ENCODE measurements at places on chromosomes 2 and 18.

GRCh38 chr18:34976899-34977837, 64.0 kb upstream of the MAPRE2 start:
- no peak for DNase-seq

- DNase-seq, result no peak
Measured at GRCh38 chr2:51013079-51013932, 18.6 kb downstream of the NRXN1 start.

GRCh38 chr2:3637311-3637675, 20.7 kb upstream of the ALLC start:
- no peak for DNase-seq

DNA sequence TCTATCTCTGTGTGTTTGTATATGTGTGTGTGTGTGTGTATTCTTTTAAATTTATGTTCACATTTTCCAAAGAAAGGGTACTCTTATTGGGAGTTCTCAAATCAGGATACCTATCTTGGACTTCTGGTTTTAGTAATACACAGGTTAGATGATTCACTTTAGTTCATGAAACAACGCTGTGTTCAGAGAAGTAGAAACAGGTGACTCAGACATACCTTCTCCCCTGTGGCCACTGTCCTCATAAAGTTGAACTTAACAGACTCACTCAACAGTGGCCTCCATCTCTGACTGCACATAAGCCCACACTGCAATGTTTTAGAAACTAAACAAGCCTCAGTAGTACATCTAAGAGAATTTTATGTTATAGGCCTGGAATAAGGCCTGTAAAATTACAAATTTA, 566.6 kb upstream of the VRK2 start:
- no peak for DNase-seq

GRCh38 chr2:197209246-197209645, 101.3 kb downstream of the ANKRD44 start:
- DNase-seq, result no peak

DNA sequence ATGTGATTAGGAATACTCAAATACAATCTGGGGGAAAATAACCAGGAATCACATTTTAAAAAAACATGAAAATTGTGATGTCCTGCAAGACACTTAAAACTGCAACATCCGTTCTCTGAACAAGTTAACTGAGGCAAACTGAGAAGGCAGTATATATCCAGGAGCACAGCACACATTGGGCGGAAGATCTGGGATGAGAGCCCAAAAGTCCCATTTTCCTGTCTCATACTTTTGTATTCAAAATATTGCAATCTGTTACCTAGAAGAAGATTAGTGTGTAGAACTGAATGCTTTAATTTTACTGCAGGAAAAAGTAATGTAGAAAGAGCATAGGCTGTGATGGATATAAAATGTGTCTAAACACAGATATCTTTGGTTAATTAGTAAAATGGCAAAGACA, 276.8 kb upstream of the FANCL start:
- DNase-seq, result no peak

GRCh38 chr2:236545248-236545658, 24.4 kb upstream of the ACKR3 start:
- DNase-seq, result no peak

DNA sequence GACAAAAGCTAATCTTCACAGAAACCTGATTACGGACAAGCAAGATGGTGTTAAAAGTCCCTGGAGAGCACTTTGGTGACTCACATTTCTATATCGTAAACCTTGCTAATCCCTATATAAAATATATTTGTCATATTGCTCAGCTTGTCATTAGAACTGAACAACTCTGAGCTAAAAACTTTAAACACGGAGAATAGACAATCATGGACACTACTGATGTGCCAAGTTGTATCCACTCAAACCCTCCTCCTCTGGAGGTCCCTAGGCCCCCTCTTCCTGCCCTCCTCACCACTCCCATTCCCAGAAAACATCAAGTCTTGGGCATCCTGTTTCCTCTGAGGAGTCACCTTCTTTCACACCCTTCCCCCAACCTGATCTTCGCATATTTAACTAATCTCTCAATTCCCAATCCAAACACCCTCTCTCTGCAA, 138.7 kb upstream of the PID1 start:
- DNase-seq, result peak; percentile 1

DNA sequence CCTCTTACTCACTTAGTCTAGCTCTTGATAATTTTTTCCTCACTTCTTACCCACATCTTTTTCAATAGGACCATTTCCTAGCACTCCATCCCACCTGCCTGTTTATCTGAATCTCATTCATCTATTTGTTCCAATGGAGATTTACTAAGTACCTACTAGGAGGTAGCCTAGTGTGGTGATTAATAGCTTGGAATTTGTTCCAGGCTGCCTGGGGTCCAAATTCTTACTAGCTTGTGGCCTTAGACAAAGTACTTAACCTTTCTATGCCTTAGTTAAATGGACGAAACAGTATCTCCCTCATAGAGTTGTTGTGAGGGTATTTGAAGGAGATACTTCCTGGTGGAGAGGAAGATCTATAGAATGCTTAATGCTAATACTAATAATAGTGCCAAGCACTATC, 42.9 kb upstream of the SERTAD2 start:
- no peak for DNase-seq

GRCh38 chr18:36533446-36534153, 236.1 kb downstream of the FHOD3 start:
- no peak for DNase-seq

DNA sequence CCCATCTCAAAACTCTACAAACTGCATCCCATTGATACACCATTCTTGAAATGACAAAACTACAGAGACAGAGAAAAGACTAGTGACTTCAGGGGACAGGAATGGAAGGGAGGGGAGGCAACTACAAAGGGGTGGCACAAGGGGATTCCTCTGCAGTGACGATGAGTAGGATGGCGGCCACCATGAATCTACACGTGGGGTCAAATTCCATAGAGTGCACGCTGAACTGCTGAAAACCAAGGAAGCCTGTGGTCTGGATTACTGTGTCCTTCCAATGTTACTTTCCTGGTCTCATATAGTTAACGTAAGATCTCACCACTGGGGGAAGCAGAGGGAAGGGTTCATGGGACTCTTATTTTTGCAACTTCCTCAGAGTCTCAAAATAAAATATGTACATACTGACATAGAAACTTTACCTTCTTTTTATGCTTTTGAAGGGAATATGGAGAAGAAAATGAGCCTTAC, 23.6 kb downstream of the COX7A2L start:
- DNase-seq, result no peak

DNA sequence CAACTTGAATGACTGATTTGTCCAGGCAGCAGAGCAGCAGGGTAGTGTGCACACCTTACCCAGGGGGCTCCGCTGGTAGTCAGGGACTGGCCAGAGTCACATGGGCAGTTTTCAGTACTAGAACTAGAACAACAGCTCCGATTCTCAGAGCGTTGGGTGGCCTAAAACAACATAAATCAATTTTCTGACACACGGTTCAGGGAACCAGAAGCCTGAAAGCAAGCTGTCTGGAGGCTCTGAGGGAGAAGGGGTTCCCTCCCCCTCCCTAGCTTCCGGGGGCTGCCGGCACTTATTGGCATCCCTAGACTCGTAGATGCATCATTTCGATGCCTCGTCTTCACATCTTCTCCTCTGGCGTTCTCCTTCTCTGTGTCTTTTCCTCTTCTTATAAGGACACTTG, 13.4 kb upstream of the ITGB6 start:
- DNase-seq, result no peak

- no peak for DNase-seq
Measured at GRCh38 chr2:30820381-30821055, 13.3 kb upstream of the CAPN13 start.

DNA sequence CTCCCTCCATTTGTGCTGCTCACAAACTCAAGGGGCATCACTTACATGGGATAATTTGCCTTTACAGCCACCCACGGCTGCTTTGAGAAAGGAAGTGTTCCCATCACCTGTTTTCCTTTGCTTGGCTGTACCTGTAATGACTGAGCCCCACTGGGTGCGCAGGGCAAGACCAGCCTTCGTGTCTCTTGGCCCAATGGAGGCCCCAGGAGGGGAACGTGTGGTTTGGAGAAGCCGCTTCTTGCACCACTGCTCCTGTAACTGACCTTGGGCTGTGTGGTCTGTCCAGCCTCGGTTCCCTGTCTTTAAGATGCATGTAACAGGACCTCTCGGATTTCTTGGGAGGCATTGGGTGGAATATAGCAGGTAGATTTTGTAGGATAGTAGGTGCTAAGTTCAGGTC, 41.1 kb downstream of the LDLRAD4 start:
- no peak for DNase-seq

- DNase-seq, result no peak
Measured at GRCh38 chr18:8979258-8979988, 123.1 kb upstream of the NDUFV2 start.

GRCh38 chr2:109275120-109276012, 146.4 kb downstream of the SH3RF3 start:
- DNase-seq, result no peak

GRCh38 chr2:120955427-120955826, 219.8 kb downstream of the GLI2 start:
- DNase-seq, result no peak

DNA sequence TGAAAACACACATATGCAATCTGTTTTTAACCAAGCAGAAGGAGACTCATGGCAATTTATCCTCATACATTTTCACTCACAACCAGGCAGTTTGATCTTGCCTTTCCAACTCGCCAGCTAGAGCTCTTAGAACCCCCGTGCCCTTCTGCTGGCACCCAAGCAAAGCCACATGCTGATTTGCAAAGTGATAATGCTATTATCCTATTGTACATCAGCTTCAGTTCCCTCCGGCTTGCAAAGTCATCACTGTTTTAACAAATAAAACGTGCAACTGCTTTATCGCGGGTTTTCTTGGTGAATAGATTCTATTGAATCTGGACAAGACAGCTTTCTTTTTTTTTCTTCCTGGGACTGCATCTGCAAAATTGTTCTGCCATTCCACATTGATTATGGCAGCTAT, 314.6 kb downstream of the LNPK start:
- DNase-seq, result no peak

DNA sequence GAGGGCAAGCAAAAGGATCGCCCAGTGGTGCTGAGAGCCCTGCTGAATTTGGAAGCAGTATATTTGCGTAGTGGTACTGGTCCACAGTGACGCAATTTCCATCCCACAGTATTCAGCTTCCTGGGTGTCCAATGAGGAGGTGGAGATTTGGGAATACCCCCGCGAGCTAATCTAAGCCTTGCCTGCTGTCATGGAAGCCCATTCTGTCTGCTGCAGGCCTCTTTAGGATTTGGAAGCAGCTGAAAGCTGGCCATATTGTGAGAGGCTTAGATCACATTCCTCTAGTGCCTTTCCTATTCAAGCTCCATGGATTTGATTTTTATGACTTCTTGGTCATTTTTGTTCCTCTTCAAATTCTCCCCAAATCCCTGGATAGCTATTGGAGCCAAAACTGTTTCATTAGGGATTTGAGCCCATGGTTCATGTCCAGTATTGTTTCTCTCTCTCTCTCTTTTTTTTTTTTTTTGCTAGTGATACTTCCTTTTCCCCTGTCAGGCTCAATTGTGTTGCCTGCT, 22.3 kb upstream of the DYNC2LI1 start:
- no peak for DNase-seq

GRCh38 chr2:121085801-121086200, 199.2 kb downstream of the TFCP2L1 start:
- DNase-seq, result no peak

- no peak for DNase-seq
Measured at GRCh38 chr2:58925676-58926081, 684.6 kb upstream of the FANCL start.

GRCh38 chr2:237122214-237122666, 36.6 kb downstream of the COPS8 start:
- DNase-seq, result peak; percentile 72

DNA sequence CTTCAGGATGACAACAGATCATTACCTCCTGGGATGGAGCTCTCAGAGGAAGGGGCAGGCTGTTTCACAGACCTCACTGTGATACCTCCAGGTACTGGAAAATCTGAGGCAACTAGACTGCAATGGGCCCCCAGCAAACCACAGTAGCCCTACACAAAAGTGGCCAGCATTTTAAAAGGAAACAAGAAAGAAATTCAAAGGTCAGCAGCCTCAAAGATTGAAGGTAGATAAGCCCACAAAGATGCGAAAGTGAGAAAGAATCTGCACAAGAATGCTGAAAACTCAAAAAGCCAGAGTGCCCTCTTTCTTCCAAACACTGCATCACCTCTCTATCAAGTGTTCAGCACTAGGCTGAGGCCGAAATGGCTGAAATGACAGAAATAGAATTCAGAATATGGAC, 499.5 kb upstream of the CHAC2 start:
- no peak for DNase-seq

DNA sequence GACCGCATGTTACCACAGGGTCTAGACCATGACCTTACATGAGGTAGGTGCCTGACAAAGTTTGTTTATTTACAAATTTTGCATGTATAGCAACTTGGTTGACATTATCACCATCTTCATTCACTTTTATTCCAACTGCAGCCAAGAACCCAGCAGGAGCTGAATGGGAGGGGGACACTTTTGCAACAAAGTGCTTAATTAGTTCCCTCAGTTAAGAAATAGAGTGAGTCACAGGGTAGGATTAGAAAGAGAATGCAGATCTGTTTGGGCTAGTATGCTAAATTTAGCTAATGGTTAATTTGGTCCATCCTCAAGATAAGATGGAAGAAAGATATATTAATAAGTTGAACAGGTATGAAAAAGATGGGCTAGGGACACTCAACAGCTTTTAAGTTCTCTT, 678.9 kb downstream of the ARHGAP15 start:
- no peak for DNase-seq

DNA sequence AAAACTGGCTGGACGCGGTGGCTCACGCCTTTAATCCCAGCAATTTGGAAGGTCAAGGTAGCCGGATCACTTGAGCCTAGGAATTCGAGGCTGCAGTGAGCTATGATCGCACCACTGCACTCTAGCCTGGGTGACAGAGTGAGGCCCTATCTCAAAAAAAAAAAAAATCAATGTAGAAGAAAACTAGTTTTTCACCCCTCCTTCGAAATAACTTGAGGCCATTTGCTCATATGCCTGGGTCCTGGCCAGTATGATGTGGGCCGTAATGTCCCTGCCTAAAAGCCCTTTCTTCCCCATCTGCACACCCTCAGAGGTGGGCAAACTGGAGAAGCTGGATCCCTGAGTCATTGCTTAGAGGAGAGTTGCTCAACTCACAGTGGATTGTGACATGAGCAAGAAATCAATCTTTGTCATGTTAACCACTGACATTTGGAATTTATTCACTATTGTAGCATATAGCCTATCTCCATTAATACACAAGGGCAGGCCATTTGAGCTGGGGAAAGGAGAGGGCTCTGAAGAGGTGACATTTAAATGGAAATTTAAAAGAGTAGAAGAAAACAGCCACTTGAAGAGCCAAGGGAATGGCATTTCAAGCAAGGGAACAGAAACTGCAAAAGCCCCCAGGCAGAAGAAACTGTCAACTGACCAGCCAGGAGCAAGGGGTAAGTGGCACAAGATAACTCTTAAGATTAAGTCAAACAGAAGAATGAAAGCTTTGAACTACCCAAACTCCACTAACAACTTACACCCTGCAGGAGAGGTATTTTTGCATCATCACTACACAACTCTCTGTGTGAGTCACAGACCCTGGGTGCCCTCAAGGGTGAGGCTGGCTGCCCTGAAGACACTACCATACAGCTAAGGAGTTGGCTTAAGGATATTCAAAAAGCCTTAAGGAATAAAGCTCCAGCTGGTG, 7.6 kb upstream of the METTL21A start:
- DNase-seq, result peak; percentile 34

- no peak for DNase-seq
Measured at GRCh38 chr2:55934337-55934736, 10.8 kb upstream of the EFEMP1 start.
